CD8-positive, alpha-beta T cell (primary cell): ENCODE measurements at places on chromosomes 3 and 15.

DNA sequence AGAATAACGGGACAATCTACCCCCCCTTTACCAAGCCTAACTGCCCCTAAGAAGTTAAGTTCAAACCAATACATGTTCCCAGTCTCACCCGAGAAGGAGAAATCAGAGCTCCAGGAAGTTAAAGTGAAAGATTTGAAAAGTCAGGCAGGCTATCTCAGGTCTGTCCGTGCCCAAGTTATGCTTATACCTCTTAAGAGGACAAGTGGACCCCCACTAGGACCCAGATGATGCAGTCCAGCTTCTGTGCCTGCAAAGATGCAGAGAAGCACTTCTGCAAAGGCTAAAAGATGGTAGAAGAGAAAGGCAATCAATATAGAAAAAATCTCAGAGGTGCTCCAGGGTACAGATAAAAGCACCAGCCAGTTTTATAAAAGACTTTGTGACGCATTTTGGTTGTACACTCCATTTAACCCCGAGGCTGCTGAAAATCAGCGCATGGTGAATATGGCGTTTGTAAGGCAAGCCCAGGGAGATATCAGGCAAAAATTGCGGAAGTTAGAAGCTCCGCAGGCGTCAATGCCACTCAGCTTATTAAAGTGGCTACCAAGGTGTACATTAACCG lies 9.8 kb upstream of the SLC9C1 start:
- peak; percentile 53 for DNase-seq

- no peak for DNase-seq
Measured at GRCh38 chr3:181534781-181535221, 176.9 kb upstream of the SOX2 start.

GRCh38 chr15:98169551-98169950 lies 209.0 kb downstream of the ARRDC4 start:
- DNase-seq: no peak

- no peak for DNase-seq
Measured at GRCh38 chr3:185646382-185647133, 60.5 kb downstream of the SENP2 start.

DNA sequence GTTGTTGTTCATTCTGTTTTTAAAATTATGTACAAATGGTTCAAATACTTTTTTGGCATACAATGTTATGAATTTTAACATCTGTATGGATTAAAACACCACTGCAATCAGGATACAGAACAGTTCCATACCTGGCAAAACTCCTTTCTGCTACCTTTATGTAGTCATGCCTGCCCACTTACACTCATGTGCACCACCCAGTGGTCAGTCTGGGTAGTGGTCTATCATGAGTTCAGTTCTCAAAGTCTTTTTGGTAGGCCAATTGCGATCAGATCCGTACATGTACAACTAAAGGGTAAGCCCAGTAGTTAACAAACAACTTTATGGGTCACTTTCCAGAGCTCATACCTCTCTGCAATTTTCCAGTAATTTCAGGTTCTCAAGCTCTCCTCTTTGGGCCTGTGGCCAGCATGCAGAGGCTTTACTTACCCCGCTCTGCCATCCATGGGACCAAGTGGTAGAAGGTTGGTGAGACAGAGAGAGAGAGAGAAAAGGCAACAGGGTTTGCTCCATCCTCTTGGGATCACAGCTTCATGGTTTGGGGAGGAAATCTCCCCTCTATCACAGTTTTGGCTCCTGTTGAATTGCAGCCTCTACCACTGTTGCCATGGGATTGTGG lies 63.9 kb upstream of the FAM98B start:
- peak; percentile 58 for DNase-seq

DNA sequence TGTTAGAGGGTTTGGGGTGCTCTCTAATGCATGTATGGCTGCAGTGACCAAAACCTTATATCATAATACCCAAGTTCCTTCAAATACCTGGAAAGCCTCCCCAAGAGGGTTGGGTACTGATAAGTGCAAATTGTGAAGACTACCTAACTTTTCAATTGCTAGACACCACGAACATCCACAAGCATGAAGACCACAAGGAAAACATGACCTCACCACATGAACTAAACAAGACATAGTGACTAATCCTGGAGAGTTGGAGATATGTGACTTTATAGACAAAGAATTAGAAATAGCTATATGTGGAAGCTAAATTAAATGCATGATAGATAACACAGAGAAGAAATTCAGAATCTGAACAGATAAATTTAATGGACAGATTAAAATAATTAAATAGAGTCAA lies 23.9 kb upstream of the AADACL2 start:
- no peak for DNase-seq

DNA sequence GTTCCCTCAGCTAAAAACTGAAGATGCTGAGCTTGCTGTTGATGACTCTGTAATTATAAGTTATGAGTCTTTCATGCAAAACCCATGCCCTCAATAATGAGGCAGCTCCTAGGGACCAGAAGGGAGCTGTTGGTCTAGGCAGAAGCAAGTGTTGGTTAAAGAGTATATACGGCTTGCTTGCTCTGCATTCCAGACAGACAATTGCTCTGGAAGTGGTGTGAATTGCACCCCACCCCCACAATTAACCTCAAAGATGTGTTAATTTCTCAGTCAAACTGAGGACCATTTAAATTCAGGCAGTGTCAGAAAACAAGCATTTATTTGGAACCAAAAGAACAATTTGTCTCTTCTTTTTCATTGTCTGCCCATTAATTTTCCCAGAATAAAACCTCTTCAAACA lies 163.5 kb upstream of the EOMES start:
- DNase-seq: no peak

- no peak for DNase-seq
Measured at GRCh38 chr3:112078125-112079083, 7.8 kb upstream of the C3orf52 start.

DNA sequence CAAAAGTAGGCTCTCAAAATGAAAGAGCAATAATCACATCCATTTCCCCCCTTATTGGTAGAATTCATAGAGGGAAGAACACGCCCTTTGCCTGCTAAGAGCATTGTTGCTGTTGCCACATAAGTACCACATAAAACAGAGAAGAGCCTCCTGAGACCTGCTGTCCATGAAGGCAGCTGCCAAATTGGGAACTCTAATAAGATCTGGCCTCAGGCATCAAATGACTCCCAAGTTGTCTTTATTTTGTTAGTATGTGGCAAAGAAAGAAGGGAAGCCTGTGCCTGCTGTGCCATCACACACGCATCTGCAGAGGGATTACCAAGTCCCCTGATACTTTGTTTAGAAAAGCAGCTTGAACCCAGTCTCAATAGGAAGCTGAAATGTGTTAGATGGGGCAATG lies 23.9 kb downstream of the VGLL3 start:
- no peak for DNase-seq

DNA sequence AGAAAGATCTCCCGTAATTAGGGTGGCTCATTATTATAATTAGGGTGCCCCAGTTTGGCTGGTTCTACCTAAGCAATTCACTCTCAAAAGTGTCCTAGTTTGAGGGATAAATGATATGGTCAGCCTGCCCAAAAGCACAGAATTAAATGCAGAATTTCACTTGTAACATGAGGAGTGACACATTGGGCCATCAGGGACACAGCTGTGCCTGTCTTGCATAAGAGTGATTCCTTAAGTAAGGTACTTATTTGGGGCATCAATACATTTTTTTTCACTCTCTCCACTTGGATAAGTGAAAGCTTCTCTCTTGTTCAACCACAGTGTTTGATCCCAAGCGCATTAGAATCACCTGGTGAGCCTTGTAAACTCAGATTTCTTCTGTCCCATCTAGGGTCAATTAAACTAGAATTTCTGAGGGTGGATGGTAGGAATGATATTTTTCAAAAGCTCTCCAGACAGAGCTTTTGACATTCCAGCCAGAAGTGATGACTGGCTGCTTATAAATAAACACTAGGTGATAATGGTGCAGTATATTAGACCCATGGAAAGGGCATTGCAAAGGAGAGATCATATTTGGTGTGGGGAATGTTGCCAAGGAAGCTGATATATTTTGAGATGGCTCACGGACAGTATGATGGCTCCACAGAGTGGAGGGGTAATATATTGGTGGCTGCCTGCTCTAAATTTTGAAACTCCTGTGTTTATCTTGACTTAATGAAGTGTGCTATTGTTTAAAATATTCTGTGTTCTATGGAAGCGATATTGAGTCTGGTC lies 458.1 kb upstream of the RASGRP1 start:
- DNase-seq: no peak

GRCh38 chr3:8371085-8371551 lies 130.5 kb upstream of the LMCD1 start:
- DNase-seq: no peak

DNA sequence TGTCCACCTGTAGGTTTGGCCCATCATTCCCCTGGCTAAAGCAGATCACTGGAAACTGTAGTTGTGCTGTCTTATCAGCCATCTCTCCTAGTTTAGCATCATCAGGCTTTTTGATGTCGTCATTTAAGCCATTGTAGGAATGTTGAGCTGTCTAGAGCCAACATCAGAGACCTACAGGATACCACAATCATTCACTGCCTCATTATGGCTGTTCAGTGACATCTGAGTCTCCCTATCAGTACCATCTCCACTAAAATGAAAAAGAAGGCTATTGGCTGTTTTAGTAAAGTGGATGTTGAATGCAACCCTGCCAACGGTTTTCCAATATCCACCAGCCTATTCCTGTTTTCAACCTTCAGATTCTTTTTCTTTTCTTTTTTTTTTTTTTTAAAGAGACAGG lies 29.2 kb downstream of the RLBP1 start:
- no peak for DNase-seq

DNA sequence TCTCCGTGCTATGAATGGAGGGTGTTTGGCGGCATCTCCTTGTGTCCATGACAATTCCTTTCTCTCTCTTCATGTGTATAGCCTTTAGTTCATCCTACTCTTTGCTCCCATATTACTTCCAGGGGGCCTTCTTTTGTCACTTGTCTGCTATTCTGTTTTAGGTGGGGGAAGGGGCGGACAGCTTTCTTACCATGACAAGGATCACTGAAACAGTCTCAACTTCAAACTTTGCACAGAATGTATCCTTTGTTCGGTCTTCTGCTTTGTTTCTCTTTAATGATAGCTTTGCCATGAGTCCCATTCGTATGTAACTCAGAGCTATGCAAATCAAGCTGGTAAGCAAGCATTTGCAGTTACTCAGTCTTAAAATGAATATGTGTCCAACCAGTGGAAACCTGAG lies 294.2 kb downstream of the TIGIT start:
- DNase-seq: no peak

- DNase-seq: no peak
Measured at GRCh38 chr3:192993411-192993810, 75.8 kb upstream of the MB21D2 start.

- DNase-seq: no peak
Measured at GRCh38 chr15:33467146-33467815, 156.5 kb downstream of the RYR3 start.

DNA sequence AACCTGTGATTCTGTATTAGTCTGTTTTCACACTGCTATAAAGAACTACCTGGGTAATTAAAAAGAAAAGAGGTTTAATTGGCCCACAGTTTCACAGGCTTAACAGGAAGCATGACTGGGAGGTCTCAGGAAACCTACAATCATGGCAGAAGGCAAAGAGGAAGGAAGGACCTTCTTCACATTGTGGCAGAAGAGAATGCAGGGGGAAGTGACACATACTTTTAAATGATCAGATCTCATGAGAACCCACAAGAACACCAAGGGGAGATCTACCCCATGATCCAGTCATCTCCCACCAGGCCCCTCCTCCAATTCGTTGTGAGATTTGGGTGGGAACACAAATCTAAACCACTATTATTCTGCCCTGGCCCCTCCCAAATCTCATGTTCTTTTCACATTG lies 6.1 kb downstream of the ZKSCAN7 start:
- no peak for DNase-seq

DNA sequence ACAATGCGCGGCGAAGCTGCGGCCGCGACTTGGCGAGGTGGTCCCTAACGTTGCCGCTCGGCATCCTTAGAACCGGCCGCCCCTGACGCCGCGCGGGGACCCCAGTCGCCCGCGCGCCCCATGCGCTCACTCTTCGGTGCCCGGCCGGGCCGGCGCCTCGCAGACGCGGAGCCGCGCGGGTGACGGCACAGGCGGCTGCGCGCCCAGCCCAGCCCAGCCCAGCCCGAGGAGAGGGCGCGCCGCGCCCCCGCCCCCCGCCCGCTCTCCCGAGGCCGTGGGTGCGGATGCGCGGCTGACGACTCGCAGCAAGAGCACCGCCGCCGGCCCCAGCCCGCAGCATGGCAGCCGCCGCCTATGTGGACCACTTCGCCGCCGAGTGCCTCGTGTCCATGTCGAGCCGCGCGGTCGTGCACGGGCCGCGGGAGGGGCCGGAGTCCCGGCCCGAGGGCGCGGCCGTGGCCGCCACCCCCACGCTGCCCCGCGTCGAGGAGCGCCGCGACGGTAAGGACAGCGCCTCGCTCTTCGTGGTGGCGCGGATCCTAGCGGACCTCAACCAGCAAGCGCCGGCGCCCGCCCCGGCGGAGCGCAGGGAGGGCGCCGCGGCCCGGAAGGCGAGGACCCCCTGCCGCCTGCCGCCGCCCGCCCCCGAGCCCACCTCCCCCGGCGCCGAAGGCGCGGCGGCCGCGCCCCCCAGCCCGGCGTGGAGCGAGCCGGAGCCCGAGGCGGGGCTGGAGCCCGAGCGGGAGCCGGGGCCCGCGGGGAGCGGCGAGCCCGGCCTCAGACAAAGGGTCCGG lies 437 bp downstream of the KLF13 start:
- peak; percentile 71 for DNase-seq

DNA sequence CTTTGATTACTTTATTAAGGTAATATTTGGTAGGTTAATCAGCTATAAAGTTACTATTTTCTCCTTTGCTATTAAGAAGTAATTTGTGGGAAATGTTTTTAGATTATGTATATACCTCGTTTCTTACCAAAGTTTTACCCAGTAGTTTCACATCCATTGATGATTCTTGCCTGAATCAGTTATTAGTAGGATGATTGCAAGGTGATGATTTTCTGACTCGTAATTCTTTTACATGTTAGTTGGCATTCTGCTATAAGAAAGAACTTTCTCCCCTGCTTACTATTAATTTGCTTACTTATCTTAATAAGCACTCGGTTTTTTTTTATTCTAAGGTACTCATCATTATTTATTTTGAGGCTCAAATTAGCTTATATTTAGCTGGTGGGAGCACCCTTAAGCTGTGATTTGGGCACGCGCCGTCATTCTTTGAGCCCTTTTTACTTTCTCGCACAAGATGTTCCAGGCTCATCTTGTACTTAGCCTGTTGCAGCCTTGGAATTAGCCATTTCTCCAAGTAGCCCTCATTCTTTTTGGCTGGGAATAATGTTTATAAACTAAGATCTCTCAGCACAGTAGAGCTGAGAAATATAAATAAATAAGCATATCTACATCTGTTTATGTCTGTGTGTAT lies 15.3 kb downstream of the USP3 start:
- DNase-seq: no peak

DNA sequence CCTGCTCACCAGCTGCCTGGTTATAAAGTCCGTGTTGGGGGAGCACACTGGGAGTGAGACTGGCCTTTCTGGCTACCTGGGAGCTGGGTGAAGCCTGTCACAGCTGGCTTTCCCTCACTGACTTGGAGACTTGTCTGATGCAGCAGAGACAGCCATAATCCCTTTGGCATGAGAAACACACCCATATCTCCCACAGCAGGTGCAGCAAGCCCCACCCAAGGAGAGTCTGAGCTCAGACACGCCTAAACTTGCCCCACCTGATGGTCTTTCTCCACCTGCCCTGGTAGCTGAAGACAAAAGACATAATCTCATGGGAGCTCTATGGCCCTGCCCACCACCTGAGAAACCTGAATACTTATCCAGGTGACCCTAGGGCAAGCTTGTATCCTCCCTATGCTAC lies 54.8 kb downstream of the NMD3 start:
- DNase-seq: no peak

- DNase-seq: no peak
Measured at GRCh38 chr15:40325700-40326099, 2.2 kb downstream of the INAFM2 start.

GRCh38 chr3:97810779-97811390 lies 10.9 kb upstream of the CRYBG3 start:
- no peak for DNase-seq

GRCh38 chr3:138011722-138012121 lies 1.8 kb downstream of the CLDN18 start:
- no peak for DNase-seq
